ENCODE measurements at places on chromosomes 7 and 10.

DNA sequence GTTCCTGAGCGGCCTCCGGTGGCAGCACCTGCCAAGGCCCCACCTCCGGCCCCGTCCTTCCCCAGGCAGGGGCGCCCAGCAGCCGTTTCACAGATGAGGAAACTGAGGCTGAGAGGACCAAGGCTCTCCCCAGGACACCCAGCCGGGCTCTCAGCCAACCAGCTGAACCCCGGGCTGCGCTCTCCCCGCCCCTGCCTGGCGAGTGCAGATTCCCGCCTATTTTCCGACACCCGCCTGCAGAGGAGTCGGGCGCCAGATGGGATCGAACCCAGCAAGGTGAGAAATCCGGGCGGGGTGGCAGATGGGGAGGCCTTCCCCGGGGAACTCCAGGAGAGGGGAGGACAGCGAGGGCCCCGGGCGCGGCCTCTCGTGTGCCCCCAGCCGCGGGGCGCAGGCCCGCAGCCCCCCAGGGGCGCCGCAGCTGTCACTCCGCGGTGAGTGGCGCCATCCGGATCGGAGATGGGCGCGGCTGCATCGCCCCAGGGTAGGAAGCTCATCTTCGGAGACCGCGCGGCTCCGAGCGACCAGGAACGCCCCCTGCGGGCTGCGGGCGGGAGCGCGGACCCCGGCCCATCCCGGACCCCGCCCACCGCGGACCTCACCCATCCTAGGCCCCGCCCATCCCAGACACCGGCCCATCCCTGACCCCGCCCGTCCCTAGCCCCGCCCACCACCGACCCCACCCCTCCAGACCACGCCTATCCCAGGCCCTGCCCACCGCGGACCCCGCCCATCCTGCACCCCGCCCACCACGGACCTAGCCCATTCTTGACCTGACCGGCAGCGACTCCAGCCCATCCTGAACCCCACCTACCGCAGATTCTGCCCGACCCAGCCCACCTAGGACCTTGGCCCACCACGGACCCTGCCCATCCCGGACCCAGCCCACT, 90.3 kb downstream of the MICALL2 start:
- DNase-seq, result no peak

- DNase-seq, result no peak
These were observed 381.1 kb downstream of the SDK1 start for GRCh38 chr7:3682028-3682710.

GRCh38 chr10:23453465-23453864, 14.6 kb downstream of the OTUD1 start:
- DNase-seq, result no peak

GRCh38 chr7:11786186-11786585, 45.8 kb downstream of the THSD7A start:
- no peak for DNase-seq

DNA sequence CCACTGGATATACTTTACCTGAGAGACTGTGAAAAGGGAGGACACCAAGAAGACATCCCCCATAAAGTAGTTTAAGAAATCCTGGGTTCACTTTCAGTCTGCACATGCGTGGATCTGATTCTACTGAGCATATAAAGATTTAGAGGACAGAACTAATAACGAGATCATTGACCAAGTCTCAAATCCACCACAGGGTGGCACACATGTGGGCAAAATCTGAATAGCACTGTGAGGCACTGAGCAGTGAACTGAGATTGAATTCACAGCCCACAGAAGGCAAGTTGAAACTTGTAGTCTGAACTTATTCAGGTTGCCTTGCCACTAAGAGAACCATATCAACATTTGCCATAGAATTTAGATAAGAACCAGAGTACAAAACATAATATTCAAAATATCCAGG, 818.6 kb downstream of the GRID1 start:
- no peak for DNase-seq

DNA sequence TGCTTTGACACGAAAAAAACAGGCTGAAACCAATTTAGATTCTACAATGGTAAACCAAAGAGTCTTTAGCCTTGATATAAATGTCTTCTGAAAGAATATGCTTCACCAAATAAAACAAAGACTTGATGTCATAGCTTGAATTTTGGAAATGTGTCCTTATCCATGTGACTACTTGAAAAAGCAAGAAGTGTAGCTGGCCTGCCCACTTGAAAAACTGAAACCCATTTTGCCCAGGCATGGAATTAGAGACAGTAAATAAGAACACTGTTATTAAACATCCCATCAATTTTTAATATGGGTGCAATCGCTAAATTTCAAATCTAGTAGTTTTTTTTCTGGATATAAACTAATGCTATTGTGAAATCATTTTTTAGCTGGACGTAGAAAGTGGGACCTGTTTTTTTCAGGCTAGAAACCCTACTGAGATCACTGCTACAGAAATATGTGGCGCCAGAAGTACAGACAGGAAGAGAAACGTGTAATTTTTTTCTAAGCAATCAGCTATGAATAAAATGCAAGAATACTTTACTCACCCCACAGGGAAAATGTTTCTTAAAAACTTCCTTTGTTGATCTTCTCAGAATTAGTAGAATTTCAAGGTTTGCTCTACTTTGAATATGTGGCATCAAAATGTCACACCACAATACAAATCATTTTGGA, 56.7 kb downstream of the PIP4K2A start:
- no peak for DNase-seq

GRCh38 chr7:151110236-151110940, 24.1 kb downstream of the AGAP3 start:
- no peak for DNase-seq

Measured in central memory CD8-positive, alpha-beta T cell (primary cell).